ENCODE measurements at places on chromosomes 2 and 18. TPM values are rescaled to one million over a fixed set of nuclear protein-coding genes. Genes with fewer than 3 reads are reported as not detected.
A peak's percentile ranks its signal among the peaks of the same experiment; 100 is the strongest.

GRCh38 chr2:39730685-39731302 lies 48.3 kb downstream of the THUMPD2 start:
- peak; percentile 37 for DNase-seq

GRCh38 chr18:78559584-78559983 lies 420.0 kb upstream of the SALL3 start:
- no peak for DNase-seq

DNA sequence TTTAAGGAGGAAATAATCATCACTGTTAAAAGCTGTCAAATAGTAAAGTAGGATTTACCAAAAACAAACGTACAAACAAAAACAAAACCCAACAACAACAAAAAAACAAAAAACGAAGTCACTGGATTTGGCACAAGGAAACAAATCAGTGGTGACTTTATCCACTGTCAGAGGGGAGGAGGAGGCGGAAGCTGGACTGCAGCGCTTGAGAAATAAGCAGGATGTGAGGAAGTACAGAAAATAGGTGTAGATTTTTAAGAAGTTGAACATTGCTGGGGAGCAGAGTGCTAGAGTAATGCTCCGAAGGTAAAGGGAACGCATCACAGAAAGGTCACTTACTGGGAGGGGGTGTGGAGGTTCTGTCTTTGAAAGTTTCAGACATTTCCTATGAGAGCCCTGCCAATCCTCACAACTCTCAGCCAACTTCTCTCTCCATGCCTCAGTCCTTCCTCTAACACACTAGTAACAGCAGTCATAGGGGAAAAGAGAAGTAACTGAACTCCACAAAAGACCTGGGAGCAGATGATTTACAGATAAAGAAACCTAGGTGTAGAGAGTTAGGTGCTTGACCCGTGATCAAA lies 220.2 kb upstream of the SMAD7 start:
- DNase-seq: no peak

GRCh38 chr18:2654169-2654927 lies 1.2 kb upstream of the SMCHD1 start:
- DNase-seq: no peak

DNA sequence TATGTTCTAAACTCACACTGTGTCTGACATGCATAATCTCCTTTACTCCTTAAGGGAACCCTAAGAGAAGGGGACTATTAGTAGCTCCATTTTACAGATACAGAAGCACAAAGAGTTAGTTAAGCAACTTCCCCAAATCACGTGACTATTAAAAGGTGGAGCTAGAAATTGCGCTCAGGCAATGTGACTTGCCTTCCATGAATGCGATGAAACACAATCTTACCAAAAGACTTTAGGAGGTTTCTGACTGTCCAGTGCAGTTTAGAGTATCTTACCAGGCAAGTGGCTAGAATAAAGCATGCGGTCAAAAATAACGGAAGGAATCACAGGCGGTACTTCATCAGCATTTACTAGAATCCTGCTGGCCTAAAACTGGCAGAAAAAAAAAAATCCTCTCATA lies 70.4 kb downstream of the ZNF521 start:
- DNase-seq: no peak

- no peak for DNase-seq
Measured at GRCh38 chr2:207532676-207533075, 2.9 kb downstream of the CREB1 start.

DNA sequence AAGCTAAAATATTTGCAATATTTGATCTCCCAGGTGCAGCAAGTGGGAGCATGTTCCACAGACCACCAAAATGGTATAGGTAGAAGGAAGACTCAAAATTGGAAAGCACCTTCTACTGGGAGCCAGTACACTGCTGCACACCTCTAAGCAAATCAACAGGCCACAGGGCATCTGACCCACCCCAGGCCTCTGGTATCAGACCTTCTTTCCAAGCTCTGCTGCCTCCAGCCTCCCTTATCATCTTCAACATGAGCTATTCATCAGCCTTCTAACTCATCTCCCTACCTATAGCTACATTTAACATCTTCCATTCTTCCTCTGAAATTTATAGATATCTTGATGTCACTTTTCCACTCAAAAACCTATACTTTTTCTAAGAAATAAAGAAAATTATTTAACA lies 294.8 kb downstream of the ZEB2 start:
- no peak for DNase-seq

DNA sequence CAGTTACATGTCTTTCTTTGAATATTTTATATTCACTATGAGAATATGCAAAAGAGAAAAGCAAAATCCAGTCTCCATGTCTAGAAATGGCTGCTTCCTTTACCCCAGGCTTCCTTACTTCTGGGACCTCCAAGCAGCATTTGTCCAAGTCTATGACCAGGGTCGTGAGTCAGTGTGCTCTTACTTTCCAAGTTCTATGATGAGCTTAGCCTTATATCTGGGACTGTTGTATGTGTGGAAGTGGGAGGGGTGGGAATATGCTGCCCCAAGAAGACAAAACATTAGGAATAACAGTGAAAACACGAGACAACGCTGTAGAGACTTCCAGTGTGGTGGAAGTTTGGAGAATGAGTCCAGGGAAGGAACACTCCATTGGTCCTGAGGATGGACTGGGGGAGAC lies 21.2 kb upstream of the CHRNA1 start:
- DNase-seq: no peak

DNA sequence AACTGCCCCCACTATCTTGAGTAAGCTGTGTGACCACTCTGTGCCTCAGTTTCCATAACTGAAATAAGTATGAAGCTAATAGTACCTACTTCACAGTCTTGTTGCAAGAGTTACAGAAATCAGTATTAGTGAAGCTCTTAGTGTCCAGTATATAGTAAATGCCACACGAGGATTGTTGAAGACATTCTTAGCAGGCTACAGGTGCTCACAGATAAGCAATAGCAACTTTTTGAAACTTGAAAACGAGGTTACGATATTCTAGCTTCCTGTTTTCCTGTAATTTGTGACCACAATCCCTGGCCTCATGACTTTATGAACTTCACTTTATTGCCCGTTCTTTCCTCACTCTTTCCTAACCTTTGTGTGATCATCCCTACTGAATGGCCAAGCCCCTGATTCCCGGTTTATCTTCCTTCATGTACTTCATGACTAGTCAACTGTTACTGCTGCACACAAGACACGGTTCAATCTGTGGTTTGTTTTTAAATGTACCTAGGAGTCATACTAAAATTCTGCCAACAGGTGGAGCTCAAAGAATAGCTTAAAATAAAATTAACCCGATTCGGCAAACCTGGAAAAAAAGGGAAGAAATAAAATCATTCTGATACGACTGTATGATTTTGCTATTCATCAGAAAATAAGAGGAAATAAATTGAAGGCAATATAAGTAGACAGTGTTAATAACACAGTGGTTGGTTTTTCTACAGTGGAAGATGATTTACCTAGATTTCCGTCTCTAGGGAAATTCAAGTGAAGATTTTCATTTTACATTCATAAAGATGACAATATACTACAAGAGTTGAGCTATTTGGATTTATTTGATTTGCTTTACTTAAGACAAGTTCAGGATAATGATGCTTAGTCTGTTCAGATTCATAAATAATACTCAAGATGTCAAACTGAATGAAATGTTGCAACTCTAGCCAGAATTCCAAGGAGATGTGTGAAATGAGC lies 38.1 kb upstream of the STAT1 start:
- DNase-seq: peak; percentile 70

GRCh38 chr18:78368726-78369125 lies 610.9 kb upstream of the SALL3 start:
- no peak for DNase-seq

GRCh38 chr18:59959073-59959472 lies 59.3 kb downstream of the PMAIP1 start:
- peak; percentile 34 for DNase-seq

- no peak for DNase-seq
Measured at GRCh38 chr2:173239644-173240043, 115.0 kb upstream of the CDCA7 start.

GRCh38 chr2:218435003-218435982 lies 16.4 kb downstream of the VIL1 start:
- no peak for DNase-seq

DNA sequence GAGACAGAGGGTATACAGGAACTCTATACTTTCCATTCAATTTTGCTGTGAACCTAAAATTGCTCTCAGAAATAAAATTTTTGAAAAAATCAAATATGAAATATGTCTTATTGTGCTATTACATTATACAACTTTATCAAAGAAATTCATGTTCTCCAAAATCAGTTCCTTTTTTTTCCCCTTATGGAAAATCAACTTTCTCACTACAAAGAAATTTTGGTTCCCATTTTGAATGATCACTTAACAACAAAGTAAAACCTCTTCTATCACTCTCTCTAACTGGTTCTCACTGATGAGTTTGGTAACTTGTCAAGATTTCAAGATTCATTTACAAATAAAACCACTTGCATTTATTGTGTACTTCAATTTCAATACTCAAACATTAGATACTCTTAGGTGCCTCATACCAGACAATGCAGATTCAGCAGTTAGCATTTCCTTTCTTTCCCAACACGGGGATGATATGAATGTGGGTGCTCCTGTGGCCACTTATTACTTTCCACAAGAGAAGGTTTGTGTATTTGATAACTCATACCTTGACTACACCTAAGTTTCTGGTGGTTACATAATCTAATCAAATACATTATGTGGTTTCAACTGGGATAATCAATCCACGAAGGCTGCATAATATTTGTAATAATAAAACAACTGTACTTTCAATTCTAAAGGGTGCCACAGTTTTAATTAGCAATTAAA lies 6.4 kb downstream of the PSME4 start:
- no peak for DNase-seq

DNA sequence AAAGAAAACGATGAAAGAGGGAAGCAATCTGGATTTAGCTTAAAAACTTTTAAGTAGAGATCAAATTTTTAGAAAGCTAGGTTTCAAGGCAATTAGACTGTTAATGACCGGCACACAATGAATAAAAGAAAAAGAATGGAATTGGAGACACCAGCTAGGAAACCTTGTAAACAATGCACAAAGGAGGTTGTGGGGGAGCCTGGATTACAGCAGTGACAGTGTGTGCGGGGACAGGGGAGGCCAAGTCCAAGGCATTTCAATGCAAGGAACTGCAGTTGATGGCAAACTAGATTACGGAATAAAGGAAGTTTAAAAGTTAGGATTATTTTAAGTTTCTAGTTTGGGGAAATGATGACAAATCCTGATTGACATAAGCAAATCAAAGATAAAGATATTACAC lies 74.5 kb downstream of the DTNB start:
- DNase-seq: no peak

DNA sequence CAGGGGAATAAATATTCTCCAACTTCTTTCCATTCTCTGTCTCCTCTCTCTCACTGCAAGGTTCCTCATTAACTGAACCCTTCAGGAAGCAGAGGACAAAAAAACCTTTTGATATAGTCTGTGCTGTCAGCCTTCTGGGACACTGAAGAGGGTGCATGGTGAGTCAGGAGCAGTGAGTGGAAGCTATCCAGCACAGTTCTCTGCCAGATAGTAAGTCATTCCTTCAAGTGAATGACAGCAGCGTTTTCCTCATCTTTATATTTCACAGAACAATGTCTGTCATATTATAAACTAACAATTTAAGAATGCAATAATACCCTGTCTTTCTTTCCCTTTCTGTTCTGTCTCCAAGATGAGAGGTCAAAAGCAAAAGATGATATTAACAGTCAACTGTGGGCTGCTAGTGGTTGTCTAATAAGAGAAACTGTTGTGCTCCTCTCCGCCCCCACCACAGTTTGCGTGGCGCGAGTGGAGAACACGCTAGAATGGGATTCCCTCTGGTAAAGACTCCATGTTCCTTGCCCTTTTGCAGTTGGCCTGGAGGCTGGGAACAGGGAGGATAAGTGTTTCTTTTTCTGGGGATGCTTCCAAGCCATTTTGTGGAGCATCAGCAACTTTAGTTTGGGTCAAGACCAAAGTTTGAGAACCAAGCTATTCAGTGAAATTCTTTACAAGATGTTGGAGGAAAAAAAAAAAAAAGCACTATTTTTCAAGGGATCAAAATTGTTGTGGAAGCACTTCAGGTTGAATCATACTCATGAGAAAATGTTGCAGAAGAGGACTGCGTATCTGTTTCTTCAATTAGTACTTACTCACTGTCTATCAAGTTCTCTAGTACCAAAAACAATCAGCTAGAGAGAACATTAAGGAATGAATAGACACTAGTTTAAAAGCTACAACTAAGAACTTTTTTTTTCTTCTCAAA lies 430.2 kb downstream of the SETBP1 start:
- peak; percentile 25 for DNase-seq

DNA sequence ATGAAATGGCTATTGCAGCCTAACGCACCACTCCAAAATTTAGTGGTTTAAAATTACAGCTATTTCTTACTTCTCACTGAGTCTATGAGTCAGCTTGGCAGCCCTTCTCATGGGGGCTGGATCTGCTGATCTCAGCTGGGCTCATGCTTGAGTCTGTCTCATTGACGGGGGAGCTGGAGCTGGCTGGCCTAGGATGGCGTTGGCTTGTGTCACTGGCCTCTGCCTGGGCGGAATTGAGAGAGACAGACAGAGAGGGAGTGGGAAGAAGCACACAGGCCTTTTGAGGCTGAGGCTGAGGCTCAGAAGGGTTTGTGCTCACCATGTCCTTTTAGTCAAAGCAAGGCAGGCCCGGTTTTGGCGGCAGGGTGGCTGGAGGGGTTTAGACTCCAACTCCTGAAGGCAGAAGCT lies 412.1 kb upstream of the MYT1L start:
- DNase-seq: no peak

GRCh38 chr2:20673686-20674308 lies 6.9 kb downstream of the GDF7 start:
- DNase-seq: no peak

DNA sequence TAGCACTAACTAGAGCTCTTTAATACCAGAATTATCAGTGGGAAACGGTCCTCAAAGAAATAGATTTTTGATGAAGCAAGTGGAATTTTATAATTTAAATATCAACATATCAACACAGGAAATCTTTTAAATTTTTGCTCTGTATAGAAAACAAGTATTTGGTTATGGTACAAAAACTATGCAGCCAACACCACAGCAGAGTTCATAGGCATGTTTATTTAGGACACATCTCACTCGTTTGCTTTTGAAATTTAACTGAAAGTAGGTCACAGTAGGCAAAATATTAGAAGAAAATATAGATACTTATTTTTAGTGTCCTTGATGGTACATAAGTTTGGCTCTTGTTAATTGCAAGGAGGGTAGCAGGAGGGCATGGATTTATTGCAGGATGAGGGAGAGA lies 34.3 kb upstream of the TANC1 start:
- DNase-seq: no peak

- DNase-seq: no peak
Measured at GRCh38 chr2:174633623-174633930, 36.0 kb upstream of the WIPF1 start.

The SCYGR6 gene
- total RNA-seq: not detected

The SIX2 gene
- total RNA-seq: 55.6 TPM

The TSPYL6 gene
- total RNA-seq: not detected

The CHRND gene
- total RNA-seq: 7.1 TPM

The ACMSD gene
- not detected for total RNA-seq

The ALPI gene
- total RNA-seq: not detected

The RGPD5 gene
- total RNA-seq: 11.1 TPM

The IRS1 gene
- total RNA-seq: 28.5 TPM

The DLGAP1 gene
- 0.06 TPM for total RNA-seq

The CD207 gene
- not detected for total RNA-seq

The LIMS3 gene
- total RNA-seq: 4.5 TPM

The GPR17 gene
- total RNA-seq: not detected

The LYPD6B gene
- 14.6 TPM for total RNA-seq

The CCDC141 gene
- total RNA-seq: 3.7 TPM

The EML6 gene
- total RNA-seq: 0.34 TPM

The IKZF2 gene
- 5.1 TPM for total RNA-seq

The OR6B2 gene
- total RNA-seq: not detected
